ENCODE measurements at places on chromosomes 3 and 15. TPM values are rescaled to one million over a fixed set of nuclear protein-coding genes. Genes with fewer than 3 reads are reported as not detected.

DNA sequence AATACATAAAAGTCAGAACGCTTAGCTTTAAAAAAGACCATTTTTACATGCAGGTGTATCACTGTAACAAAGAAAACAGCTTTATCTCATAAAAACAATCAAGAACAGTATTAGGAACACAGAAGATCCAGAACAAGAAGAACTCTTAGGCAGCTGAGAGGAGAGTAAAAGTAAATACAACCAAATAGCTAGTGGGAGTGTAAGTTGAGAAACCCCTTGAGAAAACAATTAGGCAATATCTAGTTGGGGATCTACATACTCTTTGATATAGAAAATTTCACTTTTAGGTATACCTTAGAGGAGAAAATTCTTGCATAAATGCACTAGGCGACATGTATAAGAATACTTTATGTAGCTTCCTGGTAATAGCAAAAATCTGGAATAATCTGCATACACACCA, 7.5 kb downstream of the TMF1 start:
- no peak overlapping the region for H3K27ac ChIP-seq
- peaks cover 26% of the 10 kb centered on the region for H3K36me3 ChIP-seq

DNA sequence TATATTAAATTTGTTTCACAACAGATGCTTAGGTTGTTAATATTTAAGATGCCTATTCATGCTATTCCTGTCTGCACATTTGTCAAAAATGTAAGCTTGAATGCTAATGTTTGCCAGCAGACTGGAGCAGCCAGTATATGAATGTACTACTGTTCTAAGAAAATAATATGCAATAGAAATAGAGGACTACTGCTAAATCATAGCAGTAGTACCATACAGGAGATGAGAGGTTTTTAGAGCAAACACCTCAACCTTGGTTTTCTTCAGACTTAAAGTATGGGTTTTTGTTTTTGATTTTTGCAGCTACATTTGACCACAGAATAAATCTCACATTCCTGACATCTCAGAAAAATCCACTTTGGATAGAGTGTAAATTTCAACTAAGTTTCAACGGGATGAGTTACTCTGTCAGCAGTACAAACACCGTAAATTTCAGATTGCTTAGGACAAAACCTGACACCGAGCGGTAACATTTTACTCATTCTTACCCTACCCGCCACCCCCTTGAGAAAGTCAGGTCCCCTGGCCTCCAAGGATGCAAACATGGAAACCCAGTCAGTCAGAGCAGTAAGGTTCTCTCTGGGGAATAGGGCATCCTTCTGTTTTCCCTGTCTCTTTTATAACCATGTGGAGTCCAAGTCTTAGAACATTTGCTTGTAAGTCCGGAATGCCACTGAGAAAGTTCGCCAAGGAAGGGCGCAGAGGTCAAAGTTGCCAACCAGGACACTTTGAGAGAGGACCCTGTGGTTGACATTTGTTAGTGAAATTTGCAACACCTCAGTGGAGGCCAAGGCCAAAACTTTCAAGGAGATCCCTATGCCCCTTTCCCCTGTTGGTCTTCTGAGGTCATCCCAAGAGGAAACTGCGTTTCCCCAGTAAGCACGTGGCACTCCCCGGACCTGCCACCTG, 17.9 kb upstream of the SATB1 start:
- no peak overlapping the region for H3K27ac ChIP-seq
- no peak for DNase-seq
- peaks cover 9% of the 10 kb centered on the region for H3K4me1 ChIP-seq
- peaks cover 45% of the 10 kb centered on the region for H3K27me3 ChIP-seq
- H3K36me3 ChIP-seq = no peaks in the 10 kb centered on the region

DNA sequence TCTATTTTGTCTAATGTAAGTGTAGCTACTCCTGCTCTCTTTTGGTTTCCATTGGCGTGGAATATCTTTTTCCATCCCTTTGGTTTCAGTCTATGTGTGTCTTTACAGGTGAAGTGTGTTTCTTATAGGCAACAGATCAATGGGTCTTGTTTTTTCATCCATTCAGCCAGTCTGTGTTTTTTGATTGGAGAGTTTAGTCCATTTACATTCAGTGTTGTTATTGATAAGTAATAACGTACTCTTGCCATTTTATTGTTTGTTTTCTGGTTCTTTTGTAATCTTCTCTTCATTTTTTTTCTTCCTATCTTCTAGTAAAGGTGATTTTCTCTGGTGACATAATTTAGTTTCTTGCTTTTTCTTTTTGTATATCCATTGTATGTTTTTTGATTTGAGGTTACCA, 97.1 kb downstream of the GLDN start:
- no peaks in the 10 kb centered on the region for H3K4me1 ChIP-seq
- DNase-seq = no peak
- H3K4me3 ChIP-seq = no peak overlapping the region
- H3K36me3 ChIP-seq = no peaks in the 10 kb centered on the region
- no peak overlapping the region for H3K27ac ChIP-seq

DNA sequence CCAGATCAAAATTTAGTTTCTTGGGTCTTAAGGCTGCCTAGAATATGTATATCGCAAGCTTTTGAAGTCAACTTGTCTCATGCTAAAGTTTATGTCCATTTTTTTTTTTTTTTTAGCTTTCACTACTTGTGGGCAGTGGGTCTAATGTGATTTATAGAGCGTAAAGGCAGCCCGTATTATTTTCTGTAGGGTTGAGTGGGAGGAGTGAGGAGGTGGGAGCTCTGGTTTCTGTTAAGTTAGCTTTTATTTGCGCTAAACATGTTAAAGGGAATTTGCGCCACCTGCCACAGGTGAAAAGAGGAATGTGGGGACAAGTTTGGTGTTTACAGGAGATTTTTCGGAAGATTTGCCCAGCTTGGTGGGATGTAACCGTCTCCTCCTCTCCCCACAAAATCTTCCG, 234.2 kb downstream of the IL20RB start:
- DNase-seq = no peak
- no peaks in the 10 kb centered on the region for H3K4me1 ChIP-seq
- no peaks in the 10 kb centered on the region for H3K36me3 ChIP-seq
- H3K27me3 ChIP-seq = peaks cover 9% of the 10 kb centered on the region
- H3K27ac ChIP-seq = no peak overlapping the region

BOC gene
- 14.2 TPM for total RNA-seq

- peaks cover 4% of the 10 kb centered on the region for H3K4me1 ChIP-seq
- no peak overlapping the region for H3K27ac ChIP-seq
- DNase-seq = no peak
- peaks cover 2% of the 10 kb centered on the region for H3K36me3 ChIP-seq
- no peak overlapping the region for H3K4me3 ChIP-seq
- H3K27me3 ChIP-seq = no peaks in the 10 kb centered on the region
Observed at GRCh38 chr3:107412376-107412775, 35.1 kb downstream of the CCDC54 start.

LINGO1 gene
- 35.1 TPM for total RNA-seq

GRCh38 chr3:39501968-39502837, 34.7 kb downstream of the MOBP start:
- peaks cover 24% of the 10 kb centered on the region for H3K27me3 ChIP-seq
- H3K36me3 ChIP-seq = no peaks in the 10 kb centered on the region
- no peak overlapping the region for H3K4me3 ChIP-seq
- H3K4me1 ChIP-seq = no peaks in the 10 kb centered on the region

DNA sequence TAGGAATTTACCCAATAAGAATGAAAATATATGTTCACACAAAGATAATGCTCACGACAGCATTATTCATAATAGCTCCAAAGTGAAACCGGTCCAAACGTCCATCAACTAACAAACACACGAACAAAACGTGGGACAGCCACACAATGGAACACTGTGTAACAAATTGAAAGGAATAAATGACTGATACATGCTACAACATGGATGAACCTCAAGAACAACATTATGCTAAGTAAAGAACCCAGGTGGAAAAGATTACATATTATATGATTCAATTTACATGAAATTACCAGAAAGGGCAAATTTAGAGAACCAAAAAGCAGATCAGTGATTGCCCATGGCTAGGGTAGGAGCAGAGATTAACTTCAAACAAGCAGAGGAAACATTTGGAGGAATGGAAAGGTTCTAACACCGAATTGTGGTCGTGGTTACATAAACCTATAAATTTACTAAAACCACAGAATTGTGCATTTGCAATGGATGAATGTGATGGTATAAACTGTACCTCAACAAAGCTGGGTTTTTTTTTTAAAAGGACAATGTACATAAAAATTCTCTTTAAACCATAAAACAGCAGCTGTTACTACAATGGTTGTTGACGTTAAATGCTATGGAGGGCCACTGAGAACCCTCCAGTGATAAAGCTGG, 76.3 kb downstream of the XXYLT1 start:
- H3K4me1 ChIP-seq = peaks cover 8% of the 10 kb centered on the region
- no peak for DNase-seq
- peaks cover 9% of the 10 kb centered on the region for H3K36me3 ChIP-seq
- H3K4me3 ChIP-seq = no peak overlapping the region
- no peak overlapping the region for H3K27ac ChIP-seq

GRCh38 chr3:56076746-56077145, 391.5 kb downstream of the ERC2 start:
- no peak overlapping the region for H3K4me3 ChIP-seq
- peaks cover 11% of the 10 kb centered on the region for H3K4me1 ChIP-seq
- no peaks in the 10 kb centered on the region for H3K27me3 ChIP-seq
- no peaks in the 10 kb centered on the region for H3K36me3 ChIP-seq

ZNF620 gene
- 26.2 TPM for total RNA-seq

AGBL1 gene
- not detected for total RNA-seq

DNA sequence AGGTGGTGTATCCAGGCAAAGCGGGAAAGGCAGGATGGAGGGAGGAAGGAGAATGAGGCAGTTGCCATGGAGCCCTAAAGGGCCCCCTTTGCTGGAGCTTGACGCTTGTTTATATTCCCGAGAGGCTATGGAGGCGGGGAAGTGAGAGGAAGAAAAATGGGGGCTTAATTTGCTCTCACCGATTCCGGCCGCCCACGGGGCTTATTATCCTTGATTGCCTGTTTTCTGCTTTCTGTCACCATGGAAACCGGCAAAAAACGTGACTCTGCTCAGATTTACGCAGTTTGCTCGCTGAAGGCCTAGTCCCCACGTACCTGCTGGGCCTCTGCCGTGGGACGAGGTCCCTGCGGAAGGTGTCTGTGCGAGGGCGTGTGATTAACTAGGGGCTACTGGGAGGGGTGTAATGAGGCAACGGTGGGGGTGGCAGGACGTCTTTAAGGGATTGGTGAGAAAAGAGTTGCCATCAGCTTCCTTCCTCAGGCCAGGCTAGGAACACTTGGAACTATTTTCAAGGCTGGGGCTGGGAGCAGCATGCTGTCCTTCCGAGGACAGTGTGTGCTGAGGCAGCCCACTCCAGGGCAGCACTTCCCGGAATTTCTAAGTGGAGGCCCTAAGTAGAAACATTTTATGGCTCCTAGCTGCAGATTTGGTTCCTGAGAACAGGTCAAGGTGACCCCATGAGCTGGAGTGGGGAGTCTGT, 110.8 kb upstream of the NDN start:
- DNase-seq = no peak
- H3K4me1 ChIP-seq = no peaks in the 10 kb centered on the region
- H3K27me3 ChIP-seq = no peaks in the 10 kb centered on the region
- no peak overlapping the region for H3K4me3 ChIP-seq

IRAK2 gene
- 0.36 TPM for total RNA-seq

- H3K4me3 ChIP-seq = peak overlapping the region; percentile 98
- no peak for DNase-seq
- peaks cover 48% of the 10 kb centered on the region for H3K27me3 ChIP-seq
Observed at GRCh38 chr15:93071469-93071936, 17.5 kb downstream of the RGMA start.

- H3K27me3 ChIP-seq = no peaks in the 10 kb centered on the region
- H3K4me3 ChIP-seq = no peak overlapping the region
- H3K4me1 ChIP-seq = peaks cover 3% of the 10 kb centered on the region
- no peak for DNase-seq
- H3K36me3 ChIP-seq = no peaks in the 10 kb centered on the region
- H3K27ac ChIP-seq = peak overlapping the region; percentile 5
Observed at GRCh38 chr15:28037969-28038590, 61.0 kb downstream of the OCA2 start.

FRMD5 gene
- 7.8 TPM for total RNA-seq

GATA2 gene
- 1.9 TPM for total RNA-seq

DNA sequence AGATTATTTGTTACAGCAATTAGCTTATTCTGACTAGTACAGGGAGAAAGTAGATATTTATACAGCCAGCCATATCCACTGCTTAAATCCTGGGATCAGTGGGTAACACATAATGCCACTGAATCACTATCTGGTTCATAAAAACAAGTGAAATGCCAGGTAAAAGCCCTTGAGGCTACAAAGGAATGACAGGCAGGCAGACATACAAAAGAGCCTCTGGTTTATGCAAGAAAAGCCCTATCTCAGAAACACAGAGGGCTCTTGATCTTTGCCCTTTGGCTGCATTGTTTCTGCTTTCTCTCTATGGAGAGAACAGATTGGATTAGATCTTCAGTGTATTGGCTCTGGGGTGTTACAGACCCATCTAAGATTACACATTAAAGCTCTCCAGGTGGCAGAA, 115.4 kb upstream of the GADL1 start:
- no peaks in the 10 kb centered on the region for H3K36me3 ChIP-seq
- no peak overlapping the region for H3K27ac ChIP-seq
- peaks cover 10% of the 10 kb centered on the region for H3K4me1 ChIP-seq

DNA sequence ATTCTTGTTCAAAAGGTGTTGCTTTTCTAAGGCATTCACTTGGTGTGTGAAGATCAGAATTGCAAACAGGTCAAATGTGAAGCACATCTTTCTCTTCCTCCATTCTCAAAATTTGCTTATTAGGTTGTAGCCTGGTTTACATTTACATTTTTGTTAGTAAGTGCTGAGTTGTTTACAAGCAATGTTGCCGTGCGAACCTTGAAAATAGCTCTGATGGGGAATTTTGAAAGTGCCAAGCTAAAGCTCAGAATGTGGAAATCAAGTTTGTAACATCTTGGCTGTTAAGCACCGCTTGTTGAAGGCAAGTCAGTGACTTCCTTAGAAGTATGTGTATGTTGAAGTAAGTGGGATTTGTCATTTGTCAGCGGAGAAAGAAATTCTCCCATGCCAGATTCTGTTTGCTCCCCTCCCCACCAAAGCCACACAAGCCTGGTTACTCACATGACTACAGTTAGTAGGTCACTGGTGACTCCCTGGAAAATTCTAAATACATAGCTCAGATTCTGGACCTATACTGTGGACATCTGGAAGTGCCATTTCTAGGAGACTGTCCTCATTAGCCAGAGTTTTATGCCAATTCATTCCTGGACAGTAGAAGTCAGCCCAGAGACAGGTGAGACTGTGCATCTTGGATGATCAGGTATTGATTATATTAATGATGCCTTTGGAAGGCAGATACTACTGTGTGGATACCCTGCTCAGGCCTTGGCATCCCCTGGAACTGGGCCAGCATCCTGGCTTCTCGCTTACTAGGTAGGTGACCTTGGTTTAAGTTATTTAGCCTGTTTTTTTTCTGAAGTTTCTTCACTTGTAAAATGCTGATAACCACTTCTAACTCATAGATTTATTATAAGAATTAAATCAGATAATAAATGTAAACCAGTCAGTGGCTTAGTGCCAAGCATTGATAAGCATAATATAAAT, 390.6 kb upstream of the SEMA6D start:
- H3K4me1 ChIP-seq = peaks cover 2% of the 10 kb centered on the region
- H3K27ac ChIP-seq = no peak overlapping the region
- no peak overlapping the region for H3K4me3 ChIP-seq
- peaks cover 5% of the 10 kb centered on the region for H3K27me3 ChIP-seq
- no peak for DNase-seq

Measured in progenitor cell of endocrine pancreas (in vitro differentiated cells).